NCI-H2171 treated with DMSO at 0.1 percent for 48 hours (cell line): ENCODE measurements at places on chromosomes 2 and 18.

GRCh38 chr2:236055471-236055870 lies 112.7 kb downstream of the GBX2 start:
- no peak for DNase-seq

- no peak for DNase-seq
Observed at GRCh38 chr2:133755480-133756300, 187.4 kb upstream of the NCKAP5 start.

- no peak for DNase-seq
Observed at GRCh38 chr2:183113630-183114029, 10.6 kb upstream of the NUP35 start.

DNA sequence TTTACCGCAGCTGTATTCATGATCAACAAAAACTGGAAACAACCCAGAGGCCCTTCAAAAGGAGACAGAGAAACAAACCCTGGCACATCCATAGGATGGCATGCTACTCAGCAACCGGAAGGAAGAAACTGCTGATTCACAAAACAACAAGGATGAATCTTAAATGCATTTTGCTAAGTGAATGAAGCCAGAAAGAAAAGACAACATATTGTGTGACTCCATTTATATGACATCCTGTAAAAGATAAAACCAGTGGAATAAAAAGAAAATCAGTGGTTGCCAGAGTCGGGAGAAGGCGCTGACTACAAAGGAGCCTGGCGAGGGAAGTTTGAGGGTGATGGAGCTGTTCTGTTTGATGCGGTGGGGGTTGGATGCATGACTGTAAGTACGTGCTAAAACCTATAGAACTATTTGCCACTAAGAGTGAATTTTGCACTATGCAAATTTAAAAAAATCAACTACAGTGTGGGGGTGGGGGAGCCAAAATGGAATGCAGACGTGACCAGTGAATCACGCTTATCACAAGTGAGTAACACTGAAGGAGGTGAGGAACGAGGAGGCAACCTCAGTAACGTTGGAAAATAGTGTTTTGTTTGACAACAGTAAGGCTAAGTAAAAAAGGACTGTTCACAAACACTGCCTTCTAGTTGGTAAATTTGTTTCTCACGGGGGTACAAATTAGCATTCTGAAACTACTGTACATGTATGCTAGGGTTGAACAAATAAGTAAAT lies 108.9 kb downstream of the INHBB start:
- DNase-seq, result no peak
